Activated CD4-positive, alpha-beta T cell treated with anti-CD3 and anti-CD28 coated beads, Interleukin-2, amount 50 U/mL, for 4 hours (primary cell): ENCODE measurements at places on chromosomes 1 and 21.

GRCh38 chr1:21703318-21703963 lies 34.3 kb upstream of the RAP1GAP start:
- DNase-seq: no peak

DNA sequence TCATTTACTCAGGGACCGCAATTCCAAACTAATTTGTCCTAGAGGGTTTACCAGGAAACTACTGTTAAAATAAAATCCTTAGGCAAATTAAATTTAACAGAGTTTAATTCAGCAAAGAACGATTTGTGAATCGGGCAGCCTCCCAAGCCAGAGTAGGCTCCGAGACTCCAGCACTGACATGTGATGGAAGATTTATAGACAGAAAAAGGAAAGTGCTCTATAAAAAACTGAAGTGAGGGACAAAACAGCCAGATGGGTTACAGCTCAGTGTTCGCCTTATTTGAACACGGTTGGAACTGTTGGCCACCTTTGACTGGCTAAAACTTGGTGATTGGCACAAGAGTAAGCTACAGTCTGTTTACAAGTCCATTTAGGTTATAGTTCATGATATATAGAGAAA lies 35.2 kb upstream of the RCSD1 start:
- no peak for DNase-seq

DNA sequence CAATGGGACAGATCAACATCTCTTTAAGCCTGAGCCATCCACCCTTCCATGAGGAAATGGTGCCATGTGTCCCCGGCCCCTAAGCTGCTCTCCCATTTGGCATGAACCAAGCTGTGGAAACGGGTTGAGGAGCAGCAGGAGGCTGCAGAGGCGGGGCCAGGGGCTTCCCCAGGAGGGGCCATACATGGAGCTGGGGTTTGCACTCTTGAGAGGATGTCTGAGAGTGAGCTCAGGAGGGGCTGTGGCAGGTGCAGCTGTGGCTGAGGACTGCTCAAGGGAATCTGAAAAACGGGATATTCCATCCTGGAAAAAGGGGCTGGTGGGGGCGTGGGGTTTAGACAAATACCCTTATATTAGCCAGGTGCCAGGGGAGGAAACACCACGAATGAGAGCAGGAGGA lies 7.1 kb upstream of the CLEC20A start:
- DNase-seq: no peak

GRCh38 chr1:234955107-234955731 lies 173.4 kb downstream of the TOMM20 start:
- no peak for DNase-seq

- no peak for DNase-seq
These were observed 31.1 kb upstream of the FMOD start for GRCh38 chr1:203382026-203382425.
